ENCODE measurements at places on chromosomes 11 and 22.

DNA sequence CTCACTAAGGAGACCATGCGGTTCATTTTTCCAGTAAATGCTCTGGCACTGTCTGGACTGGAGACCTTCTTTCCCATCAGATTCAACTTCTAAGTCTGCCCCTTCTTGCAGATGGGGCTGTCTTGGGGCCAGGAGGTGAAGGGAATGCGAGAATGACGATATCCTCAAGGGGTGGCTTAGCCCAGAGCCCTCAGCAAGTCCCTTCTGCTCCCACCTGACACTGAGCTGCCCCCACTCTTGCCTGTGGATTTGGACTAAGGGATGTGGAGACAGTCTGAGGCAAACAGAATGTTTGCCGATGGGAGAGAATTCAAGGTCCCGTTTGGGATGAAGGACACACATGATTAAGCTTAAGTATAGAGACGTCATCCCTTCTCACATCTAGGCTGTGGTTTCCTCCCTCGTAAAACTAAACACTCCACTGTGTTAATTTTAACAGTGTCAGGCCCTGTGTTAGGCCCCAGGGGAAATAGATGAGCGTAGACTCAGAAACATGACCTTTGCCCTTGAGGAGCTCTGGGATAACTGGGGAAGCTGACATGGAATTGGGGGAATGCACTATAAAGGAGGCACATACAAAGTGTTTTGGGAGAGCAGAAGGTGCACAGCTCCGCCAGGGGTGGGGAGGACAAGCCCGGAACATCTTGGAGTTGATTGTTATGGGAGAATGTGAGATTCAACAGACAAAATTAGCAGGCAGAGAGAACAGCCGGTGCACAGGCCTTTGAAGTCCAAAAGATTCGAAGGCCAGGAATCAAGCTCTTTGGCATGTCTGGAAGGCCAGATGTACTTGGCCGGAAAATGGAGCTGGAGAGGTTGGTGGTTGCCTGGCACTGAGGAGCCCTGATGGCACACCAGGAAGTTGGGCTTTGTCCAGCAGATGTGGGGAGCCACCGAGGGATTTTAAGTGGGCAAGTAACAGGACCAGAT lies 71.6 kb downstream of the ST3GAL4 start:
- DNase-seq: no peak

DNA sequence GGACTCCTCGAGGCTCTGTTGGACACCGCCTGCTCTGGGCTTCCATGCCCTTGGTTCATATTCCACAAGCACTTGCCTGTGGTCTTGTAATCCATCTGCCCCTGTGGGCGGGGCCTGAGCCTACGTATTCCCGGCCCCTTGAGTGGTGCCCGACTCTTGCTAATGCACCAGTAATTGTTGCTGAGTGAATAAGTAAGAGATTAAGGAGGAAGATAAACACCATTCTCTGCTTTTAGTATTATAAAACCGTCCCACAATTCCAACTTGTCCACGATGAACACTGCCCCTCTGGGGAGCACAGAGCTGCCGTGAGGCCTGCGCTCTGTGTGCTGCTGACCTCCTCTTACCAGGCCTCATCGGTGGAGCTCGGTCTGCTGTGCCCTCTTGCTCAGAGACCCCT lies 50.3 kb downstream of the MICAL2 start:
- peak; percentile 94 for DNase-seq

DNA sequence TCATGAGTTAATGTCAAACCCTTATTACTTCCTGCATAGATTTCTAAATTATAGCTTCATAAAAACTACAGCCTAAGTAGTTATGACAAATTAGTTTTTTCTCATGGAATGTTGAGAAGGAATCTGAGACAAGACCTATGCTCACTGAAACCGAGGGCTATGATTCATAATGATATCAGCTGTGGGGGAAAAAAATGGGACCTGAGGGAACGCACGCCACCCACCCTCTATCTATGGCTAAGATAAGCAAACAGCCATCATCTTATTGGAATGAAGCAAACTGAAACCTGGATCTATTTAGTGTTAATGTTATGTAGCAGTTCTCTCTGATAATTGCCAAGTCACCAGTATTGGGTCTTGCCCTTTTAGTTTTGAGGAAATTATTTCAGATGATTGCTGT lies 906.9 kb upstream of the RAG2 start:
- DNase-seq: peak; percentile 78

- DNase-seq: no peak
Observed at GRCh38 chr11:116329354-116330090, 443.3 kb downstream of the BUD13 start.

GRCh38 chr22:42430528-42431125 lies 1.6 kb downstream of the NFAM1 start:
- DNase-seq: peak; percentile 19

- no peak for DNase-seq
Observed at GRCh38 chr22:49159711-49160110, 668.0 kb downstream of the BRD1 start.

DNA sequence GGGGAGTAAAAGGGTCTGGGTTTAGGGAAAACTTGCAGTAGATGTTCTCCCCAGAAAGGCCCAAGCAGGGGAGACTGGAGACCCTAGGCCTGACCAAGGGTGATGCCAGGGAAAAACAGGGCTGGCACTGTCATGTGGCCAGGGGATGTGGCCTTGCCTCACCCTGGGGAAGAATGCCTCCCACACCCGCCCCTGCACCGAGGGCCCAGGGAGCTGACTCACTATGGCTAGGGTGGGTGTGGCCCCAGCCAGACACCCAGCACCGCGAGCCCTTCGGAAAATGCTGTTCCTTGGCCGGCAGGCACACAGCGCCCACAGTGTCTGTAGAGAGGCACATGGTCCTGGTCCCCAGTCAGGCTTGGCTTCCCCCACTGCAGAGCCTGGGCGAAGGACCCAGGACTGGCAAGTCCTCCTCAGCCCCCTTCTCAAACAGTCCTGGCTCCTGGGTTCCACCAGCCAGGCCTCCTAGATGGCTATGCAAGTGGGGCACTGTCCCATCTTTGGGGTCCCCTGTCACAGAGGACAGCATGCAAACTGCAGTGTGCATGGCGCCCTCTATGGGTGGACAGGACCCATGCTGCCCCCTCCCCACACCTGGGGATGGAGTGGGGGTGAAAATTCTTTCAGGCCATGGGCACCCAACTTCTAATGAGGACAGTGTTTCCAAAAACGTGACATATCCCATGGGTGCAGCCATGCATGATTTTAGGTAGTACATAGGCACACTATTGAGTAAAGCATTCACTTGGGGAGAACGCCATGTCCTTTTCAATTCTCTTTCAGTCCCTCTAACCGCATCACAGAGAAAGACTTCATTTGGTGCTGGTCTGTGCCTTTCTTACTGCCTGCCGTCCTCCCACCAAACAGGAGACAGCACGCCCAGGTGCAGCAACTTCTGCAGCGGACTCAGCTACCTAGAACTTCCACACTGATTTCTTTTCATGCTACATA lies 15.2 kb downstream of the TMPRSS5 start:
- peak; percentile 79 for DNase-seq

- DNase-seq: no peak
Observed at GRCh38 chr11:13713982-13714381, 45.5 kb downstream of the FAR1 start.

DNA sequence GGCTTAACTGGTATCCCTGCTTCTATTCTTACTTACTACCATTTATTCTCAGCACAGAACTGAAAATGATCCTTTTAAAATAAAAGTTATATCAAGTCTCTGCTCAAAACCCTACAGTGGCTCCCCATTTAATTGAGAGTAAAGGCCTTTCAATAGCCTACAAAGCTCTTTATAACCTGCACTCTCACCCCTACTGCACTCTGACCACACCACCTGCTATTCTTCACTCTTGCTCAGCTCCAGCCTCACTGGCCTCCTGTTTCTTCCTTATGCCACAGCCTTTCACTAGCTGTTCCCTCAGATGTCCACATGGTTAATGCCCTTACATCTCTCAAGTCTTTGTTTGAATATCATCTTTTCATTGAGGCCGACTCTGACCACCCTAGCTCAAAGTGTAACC lies 40.9 kb upstream of the PPP2R1B start:
- no peak for DNase-seq

- no peak for DNase-seq
Observed at GRCh38 chr11:105458071-105458470, 151.8 kb upstream of the GRIA4 start.

DNA sequence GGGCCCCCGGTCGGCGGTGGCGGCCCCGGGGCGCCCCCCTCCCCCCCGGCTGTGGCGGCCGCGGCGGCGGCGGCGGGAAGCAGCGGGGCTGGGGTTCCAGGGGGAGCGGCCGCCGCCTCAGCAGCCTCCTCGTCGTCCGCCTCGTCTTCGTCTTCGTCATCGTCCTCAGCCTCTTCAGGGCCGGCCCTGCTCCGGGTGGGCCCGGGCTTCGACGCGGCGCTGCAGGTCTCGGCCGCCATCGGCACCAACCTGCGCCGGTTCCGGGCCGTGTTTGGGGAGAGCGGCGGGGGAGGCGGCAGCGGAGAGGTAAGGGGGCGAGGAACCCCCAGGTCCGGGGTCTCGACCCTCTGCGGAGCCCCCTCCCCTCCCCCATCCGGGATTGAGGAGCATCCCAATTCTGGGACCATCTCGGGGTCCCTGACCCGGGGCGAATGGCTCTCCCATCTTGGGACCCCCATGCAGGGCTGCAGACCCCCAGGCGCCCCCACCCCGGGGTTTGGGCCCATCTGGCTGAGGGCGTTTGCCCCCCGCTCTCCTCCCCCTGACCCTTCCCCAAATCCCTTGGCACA lies 431 bp downstream of the KMT2A start:
- no peak for DNase-seq

GRCh38 chr11:70671611-70672010 lies 273.3 kb downstream of the CTTN start:
- DNase-seq: no peak

DNA sequence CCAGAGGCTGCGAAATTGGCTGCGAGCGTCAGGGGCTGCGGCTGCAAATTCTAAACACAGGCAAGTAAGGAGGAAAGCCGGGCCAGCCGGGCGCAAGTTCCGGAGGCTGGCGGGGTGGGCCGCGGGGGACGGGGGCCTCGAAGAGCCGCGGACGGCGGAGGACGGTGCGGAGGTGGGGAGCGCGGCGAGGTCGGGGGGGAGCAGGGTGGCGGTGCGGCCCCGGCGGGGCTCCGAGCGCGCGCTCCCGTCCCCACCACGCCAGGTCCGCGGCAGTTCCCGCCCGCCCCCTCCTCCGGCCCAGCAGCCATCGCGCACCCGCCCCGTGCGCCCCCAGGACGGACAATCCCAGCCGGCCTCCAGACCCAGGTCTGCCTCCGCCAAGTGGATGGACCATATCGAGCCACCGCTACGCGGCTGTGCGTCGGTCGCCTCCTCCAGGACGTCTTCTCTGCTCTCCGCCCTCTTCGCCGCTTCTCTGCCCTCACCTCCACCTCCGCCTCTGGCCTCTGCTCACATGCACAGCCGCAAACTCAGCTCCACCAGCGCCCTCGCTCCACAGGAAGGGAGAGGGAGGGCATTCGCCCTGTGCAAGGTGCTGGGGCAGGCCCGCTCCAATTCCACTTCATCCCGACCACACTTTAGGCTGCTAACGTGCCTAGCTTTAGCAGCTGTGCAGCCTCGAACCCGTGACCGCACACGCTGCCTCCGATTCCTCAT lies 7.2 kb downstream of the ELFN2 start:
- DNase-seq: no peak

DNA sequence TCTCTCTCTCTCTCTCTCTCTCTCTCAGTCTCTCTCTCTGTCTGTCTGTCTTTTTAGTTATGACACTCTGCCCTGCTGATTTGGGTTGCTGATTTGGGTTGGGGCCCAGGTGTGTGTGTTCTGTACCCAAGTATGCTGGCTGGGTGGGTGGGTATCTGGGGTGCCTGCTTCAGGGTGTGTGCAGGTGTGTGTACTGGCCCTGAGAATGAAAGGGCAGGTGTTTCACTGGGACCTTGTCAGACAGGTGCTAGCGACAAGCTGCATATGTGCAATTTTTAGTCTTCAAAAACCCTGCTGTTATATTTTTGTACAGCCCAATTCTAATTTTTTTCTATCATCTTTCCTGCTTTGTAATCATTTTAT lies 943 bp downstream of the CSF2RB start:
- DNase-seq: no peak

DNA sequence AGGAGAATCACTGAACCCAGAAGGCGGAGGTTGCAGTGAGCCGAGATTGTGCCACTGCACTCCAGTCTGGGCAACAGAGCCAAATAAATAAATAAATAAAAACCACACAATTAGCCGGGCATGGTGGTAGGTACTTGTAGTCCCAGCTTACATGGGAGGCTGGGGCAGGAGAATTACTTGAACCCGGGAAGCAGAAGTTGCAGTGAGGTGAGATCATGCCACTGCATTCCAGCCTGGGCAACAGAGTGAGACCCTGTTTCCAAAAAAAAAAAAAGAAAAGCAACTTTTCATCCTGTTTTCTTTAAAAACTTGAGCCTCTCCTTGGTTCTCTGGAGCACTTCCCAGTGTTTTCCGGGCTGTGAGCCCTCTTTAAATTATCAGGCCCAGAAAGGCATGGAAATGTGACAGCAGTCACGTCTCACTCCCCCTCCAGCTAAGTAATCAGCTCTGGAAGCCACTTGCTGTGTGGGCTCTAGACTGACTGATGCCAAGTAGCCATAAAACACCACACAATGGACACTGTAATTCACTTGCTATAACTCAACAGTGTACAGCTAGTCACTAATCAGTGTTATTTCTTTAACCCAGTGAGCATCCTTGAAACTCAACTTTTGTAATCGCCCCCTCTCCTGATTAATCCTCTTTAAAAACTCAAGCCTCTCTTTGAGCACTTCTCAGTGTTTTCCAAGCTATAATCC lies 13.0 kb upstream of the MCHR1 start:
- DNase-seq: no peak

- peak; percentile 25 for DNase-seq
Observed at GRCh38 chr11:17927681-17928343, 85.0 kb downstream of the SERGEF start.

- no peak for DNase-seq
Observed at GRCh38 chr11:42975180-42975529, 336.6 kb upstream of the API5 start.

DNA sequence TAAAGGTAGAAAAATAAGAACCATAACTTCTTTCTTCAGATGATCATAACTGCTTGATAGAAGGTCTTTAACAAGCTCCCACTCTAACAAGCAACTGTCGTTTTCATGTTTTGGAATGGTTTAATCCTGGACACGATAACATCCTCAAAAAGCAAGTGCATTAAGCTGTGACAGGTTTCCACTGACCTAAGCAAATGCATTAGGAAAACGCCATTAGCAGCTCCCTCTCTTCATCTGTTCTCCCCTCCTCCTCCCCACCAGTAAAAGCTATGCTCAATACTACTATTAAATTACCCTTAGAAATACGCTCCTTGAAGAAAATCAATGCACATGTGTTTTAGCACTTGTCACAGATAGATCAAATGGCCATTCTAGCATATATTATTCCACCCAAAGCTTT lies 729.4 kb downstream of the OPCML start:
- no peak for DNase-seq

DNA sequence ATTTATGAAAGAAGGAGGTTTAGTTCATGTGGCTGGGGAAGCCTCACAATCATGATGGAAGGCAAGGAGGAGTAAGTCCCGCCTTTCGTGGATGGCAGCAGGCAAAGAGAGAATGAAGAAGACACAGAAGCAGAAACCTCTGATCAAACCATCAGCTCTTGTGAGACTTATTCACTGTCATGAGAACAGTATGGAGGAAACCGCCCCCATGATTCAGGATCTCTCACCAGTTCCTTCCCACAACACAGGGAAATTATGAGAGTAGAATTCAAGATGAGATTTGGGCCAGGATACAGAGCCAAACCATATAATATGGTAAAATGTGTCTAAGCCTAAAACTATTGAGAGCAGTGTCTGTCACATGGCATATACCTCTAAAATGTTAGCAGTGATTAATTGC lies 503.8 kb upstream of the CCDC179 start:
- DNase-seq: no peak

GRCh38 chr11:103897160-103897936 lies 139.1 kb upstream of the DDI1 start:
- no peak for DNase-seq

- DNase-seq: no peak
Observed at GRCh38 chr11:3616721-3617460, 24.9 kb downstream of the ART5 start.

All from amniotic epithelial cell (primary cell).